Fibroblast of the aortic adventitia (primary cell): ENCODE measurements at places on chromosomes 5 and 9.
A peak's percentile ranks its signal among the peaks of the same experiment; 100 is the strongest.

GRCh38 chr5:137101544-137101943 is 397.6 kb downstream of the SPOCK1 start:
- DNase-seq, result peak; percentile 63

DNA sequence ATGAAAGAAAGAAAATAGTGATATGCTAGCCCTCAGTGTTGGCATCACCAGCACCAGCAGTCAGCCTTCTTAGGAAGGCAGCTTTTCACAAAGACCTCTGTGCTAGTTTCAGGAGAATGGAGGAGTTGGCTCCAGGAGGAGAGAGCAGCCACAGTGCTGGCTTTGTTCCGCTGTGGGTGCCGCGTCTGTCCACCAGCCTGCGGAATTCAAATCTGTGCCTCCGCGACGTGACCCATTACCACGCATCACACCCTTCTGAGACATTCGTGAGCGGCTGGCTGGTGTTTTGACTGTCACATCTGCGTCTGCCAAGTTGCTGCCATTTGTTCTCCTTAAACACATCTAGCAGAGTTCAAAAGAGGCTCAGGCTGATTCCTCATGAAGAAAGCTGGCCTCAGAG is 34.4 kb downstream of the SNX18 start:
- DNase-seq, result no peak

GRCh38 chr9:17839776-17840175 is 260.9 kb downstream of the SH3GL2 start:
- no peak for DNase-seq

DNA sequence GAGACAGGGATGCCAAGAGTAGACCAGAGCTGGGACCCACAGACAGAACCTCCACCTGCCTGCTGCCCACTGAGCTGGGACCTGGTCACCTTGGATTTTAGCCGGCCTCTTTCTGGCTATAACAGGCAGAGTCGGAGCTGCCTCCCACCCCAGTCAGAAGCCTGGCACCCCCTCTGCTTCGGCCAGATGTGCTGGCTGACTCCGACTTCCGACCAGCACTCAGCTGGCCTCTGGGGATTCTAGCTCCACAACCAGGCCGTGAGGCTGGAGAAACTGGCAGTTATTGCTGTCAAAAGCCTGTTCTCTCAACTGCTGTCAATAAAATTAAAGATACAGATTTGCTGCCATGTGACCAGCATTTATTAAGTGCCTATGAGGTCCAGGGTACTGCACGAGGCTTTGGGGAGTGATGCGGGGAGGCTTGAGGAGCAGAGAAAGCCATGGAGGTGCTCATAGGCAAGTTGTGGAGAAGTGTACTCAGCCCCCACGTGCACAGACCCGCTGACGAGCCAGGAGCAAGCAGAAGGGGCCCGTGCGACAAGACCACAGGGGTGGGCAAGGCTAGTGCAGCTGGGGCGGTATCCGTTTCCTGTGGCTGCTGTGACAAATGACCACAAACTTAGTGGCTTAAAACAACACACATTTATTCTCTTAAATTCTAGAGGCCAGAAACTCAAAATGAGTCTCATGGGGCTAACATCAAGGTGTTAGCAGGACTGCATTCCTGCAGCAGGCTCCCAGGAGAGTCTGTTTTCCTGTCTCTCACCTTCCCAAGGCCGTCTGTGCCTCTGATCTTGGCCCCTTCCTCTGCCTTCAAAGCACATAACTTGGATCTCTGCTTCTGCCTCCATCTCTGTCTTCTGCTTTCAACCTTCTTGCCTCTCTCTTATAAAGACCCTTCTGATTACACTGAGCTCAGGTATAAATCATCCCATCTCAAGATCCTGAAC is 13.1 kb downstream of the GFI1B start:
- DNase-seq, result no peak

DNA sequence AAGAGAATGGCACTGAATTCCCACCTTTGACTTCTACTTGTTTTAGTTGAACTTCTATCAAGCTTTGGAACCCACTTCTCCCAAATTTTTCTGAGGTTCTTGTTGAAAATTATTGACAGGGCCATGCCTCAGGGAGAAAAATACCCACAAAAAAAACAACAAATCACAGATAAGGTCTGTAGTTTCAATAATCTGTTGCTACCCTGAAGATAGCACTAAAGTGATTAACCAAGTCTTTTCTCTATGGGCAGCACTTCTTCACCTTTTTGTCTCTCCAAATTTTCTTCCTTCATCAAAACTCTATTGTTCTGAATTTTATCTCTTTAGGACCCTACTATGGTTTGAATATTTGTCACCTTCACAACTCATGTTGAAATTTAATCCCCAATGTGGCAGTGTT is 154.3 kb upstream of the FGF10 start:
- DNase-seq, result no peak

GRCh38 chr9:12065050-12065449 is 628.1 kb upstream of the TYRP1 start:
- peak; percentile 17 for DNase-seq

DNA sequence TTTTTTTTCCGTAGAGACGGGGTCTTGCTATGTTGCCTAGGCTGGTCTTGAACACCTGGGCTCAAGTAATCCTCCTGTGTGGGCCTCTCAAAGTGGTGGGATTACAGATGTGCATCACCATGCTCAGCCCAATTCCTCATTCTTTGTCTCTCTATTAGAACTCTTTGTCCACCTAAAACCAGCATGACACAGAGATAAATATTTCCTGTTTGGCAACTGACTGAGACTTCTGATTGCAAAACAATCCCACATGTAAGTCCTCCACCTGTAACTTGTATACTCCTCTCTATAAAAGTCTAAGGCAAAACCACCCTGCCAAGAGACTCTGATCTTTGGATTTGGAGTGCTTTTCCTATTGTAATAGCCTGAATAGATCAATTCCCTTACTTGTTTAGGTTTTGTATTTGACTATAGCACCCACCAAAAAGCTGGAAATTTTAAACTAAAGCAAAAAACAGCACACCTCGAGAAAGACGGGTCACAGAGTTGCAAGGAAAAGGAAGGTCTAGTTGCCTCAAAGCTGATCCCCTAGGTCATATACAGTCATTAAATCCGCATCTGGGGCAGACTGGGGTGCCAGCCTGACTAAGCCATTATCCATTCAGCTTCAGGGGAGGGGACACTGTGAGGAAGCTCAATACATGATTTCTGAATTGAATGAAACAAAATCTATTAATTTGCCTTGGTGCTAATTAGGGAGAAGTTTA is 13.5 kb upstream of the KIF27 start:
- DNase-seq, result peak; percentile 73

GRCh38 chr5:14316471-14316870 is 173.3 kb downstream of the TRIO start:
- no peak for DNase-seq

DNA sequence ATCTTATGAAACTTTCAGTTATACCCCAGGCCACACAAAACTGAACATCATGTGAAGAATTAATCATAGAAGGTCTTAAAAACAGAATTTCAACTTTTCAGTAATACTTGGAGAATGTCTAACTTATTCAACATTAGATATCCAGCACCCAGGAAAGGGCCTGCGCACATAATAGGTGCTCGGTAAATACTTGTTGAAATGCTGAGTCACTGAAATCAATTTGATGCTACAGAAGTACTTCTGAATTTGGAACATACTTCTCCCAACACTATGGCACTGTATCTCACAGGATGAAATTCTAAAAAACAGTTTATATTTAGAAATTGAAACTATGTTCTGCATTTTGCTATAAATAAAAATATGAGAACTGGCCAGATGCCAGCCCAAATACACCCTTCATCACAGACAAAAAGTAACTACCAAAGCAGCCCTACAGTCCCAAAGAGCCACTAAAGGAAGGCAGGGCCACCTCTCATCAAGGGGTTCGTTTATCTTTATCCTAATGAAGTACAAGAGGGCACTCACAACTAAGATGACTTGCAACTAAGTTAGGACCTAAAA is 26.5 kb downstream of the MRPS27 start:
- DNase-seq, result no peak

GRCh38 chr9:76756268-76756640 is 8.0 kb upstream of the PCA3 start:
- peak; percentile 40 for DNase-seq

DNA sequence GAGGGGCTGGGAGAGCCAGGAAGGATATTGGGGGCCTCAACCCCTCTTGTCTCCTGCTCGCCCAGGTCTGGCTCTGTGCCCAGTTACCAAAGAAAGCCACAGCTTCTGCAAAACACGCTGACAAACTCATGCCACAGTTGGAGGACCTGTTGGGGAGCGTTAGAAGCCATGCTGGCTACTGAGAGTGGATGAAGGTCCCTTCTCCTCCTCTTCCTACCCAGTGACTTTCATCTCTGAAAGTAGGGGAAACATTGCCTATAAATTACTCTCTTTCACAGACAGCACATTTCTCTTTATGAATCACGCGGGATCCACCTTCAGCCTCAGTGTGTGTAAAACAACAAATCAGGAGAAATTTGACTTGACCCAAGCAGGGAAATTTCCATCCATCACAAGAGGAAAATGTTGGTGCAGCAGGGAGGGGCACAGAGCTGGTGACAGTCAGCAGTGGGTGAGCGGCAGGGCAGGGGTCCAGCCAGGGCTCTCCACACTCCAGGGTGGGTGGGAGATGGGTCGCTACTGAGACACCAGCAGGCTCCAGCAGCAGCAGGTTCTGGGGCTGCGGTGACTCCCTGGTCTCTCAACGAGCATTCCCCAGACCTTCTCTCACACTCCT is 181.9 kb downstream of the FGF18 start:
- DNase-seq, result no peak

DNA sequence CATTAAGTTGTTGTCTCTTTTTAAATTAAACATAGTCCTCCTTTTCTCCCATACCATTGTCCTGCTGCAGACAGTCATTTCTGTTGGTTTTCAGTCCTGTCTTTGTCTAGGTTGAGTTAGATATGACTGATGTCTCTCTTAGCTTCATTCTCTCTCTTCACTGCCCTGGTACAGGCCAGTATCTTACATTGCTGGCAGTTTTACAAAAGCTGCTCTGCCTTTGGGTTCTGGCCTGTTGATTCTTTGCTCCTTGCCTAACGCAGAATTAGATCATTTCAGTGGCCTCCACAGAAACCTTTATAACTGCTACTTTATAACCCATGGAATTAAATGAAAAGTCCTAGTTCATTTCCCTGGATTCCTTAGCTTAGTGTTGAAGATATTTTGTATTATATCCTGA is 33.7 kb downstream of the GPR21 start:
- no peak for DNase-seq

DNA sequence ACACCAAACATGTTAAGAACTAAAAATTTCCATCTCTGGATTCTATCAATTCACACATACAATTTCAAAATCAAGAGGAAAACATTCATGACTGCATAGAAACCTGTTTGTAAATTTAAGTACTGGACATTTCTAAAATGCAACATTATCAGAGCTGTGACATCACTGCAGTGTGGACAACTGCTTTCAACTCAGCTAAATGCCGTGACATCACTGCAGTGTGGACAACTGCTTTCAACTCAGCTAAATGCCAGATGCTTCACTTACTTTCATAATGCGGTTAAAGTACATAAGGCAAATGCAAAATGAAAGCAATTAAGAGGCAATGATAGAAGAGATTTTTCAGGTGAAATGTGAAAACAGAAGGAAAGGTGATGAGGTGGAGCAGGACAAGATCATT is 161.5 kb downstream of the ARL15 start:
- no peak for DNase-seq

GRCh38 chr5:54148067-54148845 is 162.1 kb downstream of the ARL15 start:
- peak; percentile 48 for DNase-seq

DNA sequence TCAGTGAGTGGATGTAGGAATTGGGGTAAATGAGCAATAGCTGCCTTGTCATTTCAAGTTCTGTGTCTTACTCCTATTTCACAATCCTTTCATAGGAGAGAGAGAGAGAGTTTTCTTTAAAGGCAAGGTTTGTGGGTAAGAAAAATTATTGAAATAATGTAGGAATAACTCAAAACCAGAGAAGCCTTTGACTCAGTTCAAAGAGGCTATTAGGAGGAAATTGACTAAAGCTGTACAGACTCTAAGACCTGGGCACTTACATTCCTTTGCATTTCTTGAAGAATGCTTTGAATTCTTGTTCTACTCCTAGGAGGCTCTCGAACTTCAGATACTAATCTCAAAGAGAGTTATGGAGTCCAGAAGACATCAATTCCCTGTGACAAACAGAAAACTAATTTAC is 257.1 kb downstream of the FBXL7 start:
- DNase-seq, result peak; percentile 63

DNA sequence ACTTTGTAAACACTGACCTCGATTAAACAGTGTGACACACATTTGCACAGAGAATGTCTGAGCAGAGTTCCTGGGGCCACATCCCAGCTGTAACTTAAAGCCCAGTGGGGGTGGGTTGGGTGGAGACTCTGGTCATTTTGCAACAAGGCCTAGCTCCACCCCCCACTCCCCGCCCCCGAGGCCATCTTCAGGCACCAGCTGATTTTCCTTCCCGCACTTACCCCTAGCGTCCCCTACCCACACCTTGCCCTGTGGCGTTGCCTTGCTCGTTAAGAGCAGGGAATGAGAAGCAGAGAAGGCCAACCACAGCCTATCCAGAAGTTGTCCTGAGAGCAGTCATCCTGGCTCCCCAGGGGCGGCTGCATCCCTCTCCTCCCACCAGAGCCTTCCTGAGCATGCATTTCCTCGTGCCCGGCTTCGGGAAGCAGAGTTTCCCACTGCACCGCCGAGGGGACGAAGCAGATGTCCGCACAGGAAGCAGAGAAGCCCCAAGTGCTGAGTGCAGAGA is 101.7 kb upstream of the SARDH start:
- DNase-seq, result no peak

- peak; percentile 79 for DNase-seq
Observed at GRCh38 chr5:36397901-36398536, 96.3 kb upstream of the RANBP3L start.

DNA sequence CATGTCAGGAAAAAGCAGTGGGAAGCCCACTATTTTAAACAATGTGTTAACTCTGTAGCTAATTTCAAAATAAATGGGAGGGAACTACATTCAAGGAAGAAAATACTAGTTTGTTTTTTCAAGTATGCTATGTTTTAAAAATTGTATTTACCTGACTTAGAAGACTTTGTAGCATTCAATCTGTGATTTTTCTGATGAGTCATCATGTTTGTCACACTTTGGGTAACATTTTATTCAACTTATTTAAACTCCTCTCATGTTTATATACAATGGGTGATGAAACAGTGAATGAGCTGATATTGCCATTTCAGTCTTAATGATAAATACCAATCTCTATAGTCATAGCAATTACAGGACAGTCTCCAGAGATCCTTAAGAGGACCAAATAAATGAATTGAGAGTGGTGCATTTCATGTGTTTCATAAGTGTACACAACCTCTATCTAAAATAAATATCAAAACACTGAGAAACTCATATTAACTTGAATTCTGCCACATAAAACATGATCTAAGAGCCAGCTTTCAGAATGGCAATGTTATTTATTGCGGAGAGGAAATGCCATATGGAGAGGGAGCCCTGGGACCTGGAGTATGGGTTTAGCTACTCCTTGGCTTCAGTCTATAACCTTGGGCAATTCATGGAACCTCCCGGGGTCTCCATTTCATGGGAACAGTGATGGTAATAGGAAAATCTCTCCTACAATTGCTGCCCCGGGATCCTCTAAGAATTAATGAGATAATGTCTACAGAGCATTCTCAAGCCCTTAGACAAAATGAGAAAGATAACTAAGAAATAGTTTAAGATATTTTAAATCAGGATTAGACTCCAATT is 913.9 kb downstream of the TLE4 start:
- no peak for DNase-seq

- DNase-seq, result no peak
Observed at GRCh38 chr5:171275841-171276544, 33.1 kb upstream of the TLX3 start.
